ENCODE measurements at places on chromosomes 1 and 21.
A peak's percentile ranks its signal among the peaks of the same experiment; 100 is the strongest.

DNA sequence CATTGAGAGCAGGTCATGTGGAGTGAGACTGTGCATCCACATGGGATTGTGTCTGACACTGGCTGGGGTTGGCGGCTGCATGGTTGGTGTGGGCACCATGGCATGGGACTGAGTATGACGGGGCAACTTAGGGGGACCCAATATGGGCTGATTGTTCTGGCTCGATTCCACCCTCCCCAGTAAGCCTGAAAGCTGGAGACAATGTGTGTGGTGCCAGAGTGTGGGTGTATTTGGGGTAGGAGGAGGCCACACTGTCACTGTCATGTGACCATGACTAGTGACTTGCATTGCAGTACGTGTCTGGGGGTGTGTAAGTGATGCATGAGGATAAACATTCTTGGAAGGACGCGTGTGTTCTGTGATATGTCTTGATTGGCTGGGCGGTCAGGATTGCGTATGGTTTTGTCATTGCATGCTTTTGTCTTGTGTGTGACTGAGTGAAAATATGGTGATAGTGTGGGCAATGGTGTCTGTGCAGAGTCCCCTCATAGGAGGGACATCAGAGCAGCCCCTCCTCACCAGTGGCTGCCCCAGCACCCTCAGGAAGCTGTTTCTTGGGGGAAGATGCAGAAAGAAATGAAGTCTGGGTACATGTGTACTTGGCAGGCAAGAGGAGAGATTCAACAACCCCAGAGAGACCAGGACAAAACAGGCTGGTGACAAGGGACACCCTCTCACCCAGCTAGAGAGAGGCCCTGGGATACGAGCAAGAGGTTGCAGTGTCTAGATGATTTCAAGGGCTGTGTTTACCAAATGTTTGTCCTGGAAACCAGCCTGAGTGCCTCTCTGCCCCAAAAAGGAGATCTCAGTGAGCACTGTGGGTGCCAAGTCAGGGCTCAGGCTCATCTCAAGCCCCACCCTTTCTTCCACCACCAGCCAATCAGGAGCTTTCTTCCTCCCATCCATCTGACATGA lies 36.3 kb downstream of the SDC3 start:
- no peak for ATAC-seq

DNA sequence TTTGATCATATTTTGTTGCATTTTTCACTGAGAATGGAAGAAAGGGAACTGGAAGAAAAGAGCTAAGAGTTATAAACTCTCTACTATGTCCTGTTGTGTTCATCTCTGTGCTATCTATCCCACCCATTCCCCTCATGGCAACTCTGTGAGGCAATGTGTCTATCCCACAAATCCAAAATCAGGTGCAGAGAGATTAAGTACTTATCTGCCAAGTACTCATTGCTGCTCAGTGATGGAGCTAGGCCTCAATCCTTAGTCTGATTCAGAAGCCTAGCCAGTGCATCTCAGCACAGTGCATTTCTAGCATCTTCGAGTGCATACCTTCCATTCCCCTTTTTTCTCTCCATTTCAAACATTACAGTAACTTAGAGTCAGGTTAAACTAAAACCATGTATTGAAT lies 270.6 kb downstream of the TPR start:
- no peak for ATAC-seq

DNA sequence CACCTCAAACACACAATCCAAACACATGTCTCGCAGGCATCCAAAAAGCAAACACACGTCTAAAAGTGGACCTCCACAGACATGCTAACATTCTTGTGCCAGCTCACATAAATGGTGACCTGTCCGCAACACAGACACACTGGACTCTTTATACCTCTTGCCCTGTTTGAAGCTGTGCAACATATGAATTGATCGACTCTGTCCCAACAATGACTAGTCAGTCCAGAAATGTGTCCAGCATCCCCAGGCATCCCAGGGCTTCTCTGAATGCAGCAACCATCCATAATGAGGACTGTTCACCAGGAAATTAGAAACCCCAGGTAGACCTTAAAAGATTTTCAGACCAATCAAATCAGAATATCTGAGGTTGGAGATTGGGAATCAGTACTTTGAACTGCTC lies 3.2 kb downstream of the DDR2 start:
- no peak for ATAC-seq

GRCh38 chr1:52296345-52296744 lies 69.7 kb downstream of the CC2D1B start:
- ATAC-seq = no peak

DNA sequence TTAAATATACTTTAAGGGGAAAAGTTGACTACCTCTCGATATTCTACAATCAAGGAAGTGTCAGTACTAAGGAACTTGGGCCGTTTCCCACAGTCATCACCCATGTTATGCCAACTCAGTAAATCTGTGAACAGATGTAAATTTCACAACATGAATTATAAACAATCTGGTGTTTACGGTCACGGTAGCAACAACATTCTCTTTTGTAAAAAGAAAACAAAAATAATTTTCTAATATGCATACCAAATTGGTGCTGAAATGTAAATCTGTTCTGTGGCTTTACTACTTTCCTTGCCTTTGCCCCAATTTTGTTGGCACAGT lies 1.2 kb downstream of the SH3GLB1 start:
- ATAC-seq = no peak

DNA sequence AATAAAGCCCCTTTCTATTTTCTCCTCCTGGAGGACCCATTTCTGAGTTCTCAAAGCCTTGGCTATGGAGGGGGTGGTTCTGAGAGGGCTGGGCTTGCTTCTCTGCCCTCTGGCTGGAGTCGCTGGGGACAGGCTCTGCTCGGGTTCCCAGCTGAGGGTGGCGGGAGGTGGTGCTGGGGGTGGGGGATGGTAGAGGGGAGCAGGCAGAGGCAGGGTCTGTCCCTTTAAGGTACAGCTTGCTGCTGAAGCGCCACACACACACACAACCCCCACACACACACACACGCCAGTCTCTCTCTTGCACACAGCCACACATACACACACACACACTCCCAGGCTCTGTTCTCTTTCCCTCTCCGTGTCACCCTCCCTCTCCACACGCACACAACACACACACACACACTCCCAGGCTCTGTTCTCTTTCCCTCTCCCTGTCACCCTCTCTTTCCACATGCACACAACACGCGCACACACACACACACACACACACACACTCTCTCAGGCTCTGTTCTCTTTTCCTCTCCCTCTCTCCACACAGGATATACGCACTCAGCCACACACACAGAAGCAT lies 69.8 kb upstream of the SSBP3 start:
- ATAC-seq = no peak

DNA sequence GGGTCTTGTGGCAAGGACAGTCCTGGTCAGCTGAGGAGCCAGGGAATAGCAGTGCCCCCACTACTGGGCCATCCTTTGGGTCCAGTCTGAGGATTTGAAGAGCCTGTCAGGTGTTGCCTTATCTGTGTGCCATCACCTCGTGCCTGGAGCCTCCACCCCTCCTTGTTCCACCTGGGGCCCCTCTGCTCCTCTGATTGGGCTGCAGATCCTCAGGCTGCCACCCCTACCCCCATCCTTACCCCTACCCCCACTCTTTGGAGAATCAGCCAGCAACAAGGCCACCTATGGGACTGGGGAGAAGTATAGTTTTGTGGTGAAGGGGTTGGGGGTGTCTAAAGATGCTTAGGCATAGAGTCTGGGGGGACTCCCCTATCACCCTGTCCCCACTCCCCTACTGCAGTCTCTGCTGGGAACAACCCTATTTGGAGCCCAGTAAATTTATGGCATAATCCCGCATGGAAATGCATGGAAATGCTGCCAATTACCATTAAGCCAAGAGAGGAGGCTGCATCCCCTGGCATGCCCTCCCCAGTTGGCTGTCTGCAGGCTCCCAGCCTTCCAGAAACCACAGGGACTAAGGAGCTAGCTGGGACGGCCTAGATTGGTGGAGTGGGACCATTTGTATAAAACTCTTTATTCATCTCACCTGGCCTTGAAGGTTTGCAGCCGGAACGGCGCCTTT lies 142.7 kb upstream of the CSF3R start:
- ATAC-seq = no peak

GRCh38 chr1:242735323-242735722 lies 210.8 kb upstream of the PLD5 start:
- no peak for ATAC-seq

DNA sequence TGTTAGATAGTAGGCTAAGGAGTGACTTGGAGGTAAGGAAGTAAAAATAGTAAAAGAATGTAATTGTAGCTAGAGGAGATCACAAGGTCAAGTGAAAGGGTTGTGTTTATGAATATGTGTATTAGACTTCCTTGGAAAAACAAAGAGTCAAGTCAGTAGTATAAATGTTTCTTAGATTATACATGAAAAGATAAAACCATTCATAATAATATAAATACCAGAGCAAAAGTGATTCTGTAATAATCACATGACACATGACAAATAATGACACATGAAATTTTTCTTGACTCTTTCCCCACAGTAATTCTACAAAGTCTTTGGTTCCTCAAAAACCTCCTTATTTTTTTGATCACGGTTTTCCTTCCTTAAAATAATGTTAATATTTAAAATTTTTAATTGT lies 56.4 kb downstream of the IVNS1ABP start:
- ATAC-seq = no peak

DNA sequence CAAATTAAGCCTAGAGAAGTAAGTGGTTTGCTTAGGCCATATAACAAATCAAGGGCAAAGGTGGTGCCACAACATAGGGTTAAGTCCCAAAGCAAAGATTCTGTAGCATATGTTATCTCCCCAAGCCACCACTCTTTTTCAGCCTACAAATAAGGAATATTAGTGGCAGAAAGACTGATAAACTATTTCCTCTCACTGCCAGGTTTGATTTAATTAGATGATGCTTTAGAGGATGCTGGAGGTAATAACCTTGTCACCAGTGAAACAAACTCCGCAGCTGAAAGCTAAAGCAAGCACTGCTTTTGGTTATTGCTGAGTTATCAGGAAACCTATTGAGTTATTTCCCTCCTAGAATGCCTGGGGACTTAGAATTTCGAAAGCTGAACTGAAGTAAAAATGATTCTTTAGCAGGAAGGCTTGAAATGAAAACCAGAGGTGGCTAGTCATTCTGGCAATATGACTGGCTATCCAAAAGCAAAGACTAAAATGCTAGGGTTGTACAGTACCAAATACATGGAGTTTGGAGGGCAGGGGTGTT lies 145.2 kb downstream of the SYT2 start:
- ATAC-seq = no peak

- ATAC-seq = peak; percentile 83
These were observed 79.6 kb downstream of the SLC45A1 start for GRCh38 chr1:8397511-8397910.

GRCh38 chr1:10507111-10507879 lies 32.5 kb downstream of the PEX14 start:
- peak; percentile 51 for ATAC-seq

DNA sequence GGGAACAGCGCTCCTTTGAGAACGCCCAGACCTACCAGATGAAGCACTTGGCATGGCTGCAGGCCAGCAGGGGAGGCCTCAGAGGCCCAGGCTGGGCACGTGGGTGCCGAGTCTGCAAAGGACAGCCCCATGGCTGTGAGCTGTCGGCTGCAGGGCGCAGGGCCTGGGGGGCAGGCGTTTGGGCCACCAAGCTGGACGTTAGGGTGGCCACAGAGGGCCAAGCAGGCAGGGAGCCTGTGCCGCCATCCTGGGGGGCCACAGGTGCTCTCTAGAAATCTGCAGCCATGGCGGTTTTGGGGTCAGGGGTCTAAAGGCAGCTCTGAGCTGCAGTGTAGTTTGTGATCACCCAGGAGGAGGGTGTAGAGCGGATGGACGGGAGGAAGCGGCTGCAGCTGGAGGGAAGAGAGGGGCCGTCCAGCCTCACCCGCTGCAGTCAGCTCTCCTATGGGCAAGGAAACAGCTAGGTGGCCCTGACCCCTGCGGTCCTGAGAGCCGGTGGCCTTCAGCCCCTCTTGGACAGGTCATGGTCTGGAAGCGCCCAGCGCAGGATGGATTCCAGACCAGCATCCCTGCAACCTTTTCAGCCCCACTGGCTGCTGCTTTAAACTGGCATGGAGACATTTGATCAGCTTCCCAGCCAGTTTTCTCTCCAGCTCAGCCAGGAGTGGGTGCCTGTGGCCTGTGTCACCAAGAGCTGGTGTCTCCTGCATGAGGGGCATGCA lies 11.0 kb downstream of the IBA57 start:
- ATAC-seq = no peak

- peak; percentile 64 for ATAC-seq
These were observed 626.9 kb upstream of the ADGRL4 start for GRCh38 chr1:79633456-79633855.

GRCh38 chr1:155941845-155942531 lies 550 bp downstream of the RXFP4 start:
- no peak for ATAC-seq

DNA sequence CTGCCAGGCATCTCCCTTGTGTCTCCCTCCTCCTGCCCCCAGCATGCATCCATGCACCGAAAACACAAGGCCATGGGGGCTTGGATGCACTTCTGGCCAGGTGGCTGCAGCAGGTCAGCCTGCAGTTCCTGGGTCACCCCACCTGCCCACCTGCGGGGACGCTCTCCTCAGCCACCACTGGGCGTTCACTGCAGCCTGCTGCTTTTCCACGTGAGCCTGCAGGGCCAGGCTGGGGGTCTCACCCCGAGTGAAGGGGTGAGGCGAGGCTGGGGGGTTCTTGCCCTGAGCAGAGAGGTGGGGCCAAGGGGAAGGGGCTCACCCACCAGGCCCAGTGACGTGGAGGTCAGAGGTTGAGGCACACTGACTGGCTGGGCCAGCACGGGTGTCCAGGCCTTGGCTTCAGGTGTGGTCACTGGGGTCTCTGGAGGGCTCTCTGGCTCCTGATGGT lies 64.6 kb downstream of the WNT9A start:
- no peak for ATAC-seq

- ATAC-seq = no peak
These were observed 25.0 kb downstream of the RIMS3 start for GRCh38 chr1:40640314-40641076.

GRCh38 chr1:185567440-185567839 lies 166.8 kb upstream of the HMCN1 start:
- ATAC-seq = no peak

GRCh38 chr1:157540852-157541251 lies 11.5 kb downstream of the FCRL5 start:
- ATAC-seq = no peak

DNA sequence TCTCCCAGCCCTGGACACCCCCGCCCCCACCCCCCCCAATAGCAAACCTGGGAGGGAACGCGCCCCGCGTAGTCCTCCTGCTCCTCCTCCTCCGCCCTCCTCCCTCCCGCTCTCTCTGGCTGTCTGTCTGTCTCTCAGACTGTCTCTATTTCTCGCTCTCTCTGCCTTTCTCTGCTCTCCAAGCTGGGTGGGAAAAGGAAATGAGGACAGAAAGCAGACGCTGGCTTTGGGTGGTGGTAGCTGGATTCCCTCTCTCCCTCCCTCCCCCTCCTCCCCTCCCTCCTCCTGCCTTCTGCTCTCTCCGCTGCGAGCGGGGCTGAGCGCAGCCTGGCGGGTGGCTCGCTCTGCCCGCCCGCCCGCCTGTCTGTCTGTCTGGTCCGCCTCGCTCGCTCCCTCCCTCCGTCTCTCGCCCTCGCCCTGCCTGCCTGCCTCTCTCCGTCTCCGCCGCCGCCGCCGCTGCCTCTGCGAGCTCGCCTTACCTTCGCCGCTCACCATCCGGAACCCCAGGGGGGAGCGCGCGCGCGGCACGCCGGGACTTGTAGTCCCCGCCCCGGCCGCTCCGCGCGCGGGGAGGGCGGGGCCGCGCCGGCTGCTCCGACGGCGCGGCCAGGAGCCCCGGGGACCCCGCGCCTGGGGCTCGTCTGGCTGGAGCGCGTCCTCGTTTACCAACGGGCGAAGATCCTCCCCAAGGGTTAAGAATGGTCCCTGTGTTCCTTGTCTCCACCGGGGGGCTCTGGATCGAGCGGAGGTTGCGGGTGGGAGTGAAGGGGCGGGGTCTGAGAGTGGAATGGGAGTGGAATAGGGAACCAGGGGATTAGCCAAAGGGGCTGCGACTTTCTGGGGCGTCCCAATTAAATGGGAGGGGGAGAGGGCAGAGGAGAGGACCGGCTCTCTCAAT lies at the start of gene AHDC1:
Gene AHDC1, minus strand, starts transcription at position 464 of the 898 bp plus-strand sequence. CDS start 52,029 bp downstream, outside the sequence.
- peak; percentile 86 for ATAC-seq
